Activated CD8-positive, alpha-beta memory T cell treated with anti-CD3 and anti-CD28 coated beads, Interleukin-2, amount 50 U/mL, for 48 hours (primary cell): ENCODE measurements at places on chromosomes 13 and 19.

GRCh38 chr19:14577264-14577663 lies 5.4 kb upstream of the NDUFB7 start:
- no peak for DNase-seq

GRCh38 chr13:50419896-50420295 lies 404.7 kb downstream of the KCNRG start:
- no peak for DNase-seq

GRCh38 chr13:96850538-96851145 lies 143.6 kb downstream of the OXGR1 start:
- DNase-seq, result no peak

DNA sequence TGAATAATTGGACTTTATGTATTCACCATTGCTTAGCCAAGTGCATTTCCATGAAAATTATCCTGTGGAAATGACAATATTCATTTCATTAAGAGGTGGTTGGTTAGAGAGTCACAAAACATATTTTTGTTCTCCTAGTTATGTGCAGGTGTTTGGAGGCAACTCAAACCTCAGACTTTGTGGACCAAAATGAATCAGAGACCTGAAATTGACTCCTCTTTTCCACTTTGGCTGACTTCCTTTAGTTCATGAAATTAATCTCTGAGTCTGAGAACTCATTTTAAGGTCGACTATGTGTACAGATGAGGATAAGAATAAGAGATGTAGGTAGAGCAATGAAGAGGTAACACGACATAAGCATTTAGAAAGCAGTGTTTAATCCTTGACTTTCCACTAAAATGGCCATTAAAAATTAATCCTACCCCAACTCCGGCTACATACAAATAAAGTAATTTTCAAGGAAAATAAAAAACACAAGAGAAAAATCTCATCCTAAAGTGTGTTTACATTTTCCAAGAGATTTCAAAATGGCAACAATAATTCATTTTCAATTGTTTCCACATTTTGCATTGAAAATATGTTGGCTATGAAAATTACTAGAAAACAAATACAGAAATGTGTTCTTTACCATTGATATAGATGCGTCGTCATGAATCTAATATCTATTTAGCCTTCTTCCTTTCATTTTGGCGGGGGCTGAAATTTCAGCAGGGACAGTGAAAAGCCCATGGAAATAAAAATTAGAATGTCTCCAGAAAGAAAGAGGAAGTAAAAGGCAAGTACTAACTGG lies 185.4 kb upstream of the CSNK1A1L start:
- DNase-seq, result no peak

DNA sequence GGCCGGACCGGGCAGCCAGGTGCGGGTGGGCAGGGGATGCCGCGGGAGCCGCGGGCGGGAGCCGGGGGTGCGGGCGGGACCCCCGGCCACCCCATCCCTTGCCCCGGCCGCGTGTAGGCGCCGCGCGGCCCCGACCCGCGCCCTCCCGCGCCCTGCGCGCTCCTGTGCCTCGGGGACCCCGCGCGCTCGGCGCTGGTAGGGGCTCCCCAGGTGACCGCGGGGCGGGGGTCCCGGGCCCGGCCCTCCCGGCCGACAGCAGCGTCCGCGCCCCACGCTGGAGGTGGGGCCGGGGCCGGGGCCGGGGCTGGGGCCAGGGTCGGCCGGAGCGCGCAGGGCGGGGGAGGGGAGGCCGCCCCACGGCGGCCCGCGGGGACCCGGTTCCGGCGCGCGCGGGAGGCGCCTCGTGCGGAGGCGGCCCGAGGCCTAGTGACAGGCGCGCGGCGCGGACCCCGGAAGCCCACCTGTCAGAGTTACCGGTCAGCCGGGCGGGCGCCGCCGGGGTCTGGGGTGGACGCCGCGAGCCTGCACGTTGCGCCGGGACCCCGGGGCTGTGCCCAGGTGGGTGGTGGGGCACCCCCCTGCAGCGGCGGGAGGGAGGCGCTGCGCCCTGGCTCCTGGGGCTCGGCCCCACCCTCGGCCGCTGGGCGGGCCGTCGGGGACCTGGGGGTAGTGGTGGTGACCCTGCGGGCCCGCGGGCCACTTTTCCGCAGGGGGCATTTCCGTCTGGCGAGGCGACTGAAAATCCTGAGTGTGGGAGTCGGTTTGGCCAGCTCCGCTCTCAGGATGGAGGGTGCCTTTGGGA lies 518 bp downstream of the TFDP1 start:
- peak; percentile 70 for DNase-seq

- no peak for DNase-seq
Measured at GRCh38 chr13:89627996-89628395, 1719.5 kb upstream of the MIR17HG start.

GRCh38 chr13:108595436-108596274 lies 33.8 kb upstream of the MYO16 start:
- no peak for DNase-seq

GRCh38 chr19:41821003-41821735 lies 23.3 kb downstream of the LYPD4 start:
- peak; percentile 68 for DNase-seq

GRCh38 chr13:85261757-85262346 lies 537.4 kb downstream of the SLITRK6 start:
- no peak for DNase-seq

- peak; percentile 80 for DNase-seq
Measured at GRCh38 chr19:58009666-58010301, 7.2 kb upstream of the ZNF606 start.

DNA sequence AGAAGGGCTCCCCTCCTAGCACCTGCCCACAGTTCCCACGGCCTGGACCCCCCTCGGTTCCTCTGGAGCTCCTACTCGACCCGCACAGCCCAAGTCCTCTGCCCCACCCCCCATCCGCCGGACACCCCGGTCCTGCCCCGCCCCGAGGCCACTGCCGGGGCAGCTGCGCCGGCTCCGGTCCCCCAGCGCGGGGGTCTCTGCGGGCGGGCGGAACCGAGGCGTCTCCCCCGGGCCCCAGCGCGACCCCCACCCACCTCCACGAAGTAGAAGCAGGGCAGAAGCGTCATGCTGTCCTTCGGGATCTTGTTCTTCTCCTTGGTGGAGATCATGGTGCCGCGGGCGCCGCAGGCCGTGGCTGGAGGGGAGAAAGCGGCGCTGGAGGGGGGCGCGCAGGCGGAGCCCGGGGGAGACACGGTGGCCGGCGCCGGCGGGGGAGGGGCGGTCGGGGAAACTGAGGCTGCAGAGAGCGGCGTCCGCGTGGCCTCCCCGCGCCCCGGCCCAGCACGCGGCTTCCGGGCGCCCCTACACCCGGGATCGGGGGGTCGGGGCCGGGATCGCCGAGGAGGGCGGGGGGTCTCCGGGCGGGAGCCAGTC lies 427 bp downstream of the PLPPR3 start:
- no peak for DNase-seq

GRCh38 chr13:25447396-25447795 lies 75.6 kb downstream of the ATP8A2 start:
- no peak for DNase-seq

DNA sequence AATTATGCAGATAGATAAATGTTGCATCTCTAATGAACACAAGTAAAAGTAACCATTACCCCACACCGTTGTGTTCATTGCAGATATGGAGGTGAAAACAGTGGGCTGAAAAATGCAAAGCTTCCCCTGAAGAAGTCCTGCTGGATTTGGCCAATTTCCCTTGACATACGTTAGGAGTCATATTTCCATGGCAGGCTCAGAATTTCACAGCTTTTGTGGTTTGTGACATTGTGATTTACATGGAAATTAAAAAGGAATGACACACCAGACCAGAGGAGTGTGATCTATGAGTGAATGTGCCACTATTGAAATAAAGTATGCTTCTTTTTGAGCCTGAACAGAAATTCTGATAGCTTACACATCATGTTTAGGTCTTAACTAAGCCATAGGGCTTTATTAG lies 221.1 kb upstream of the TMTC4 start:
- no peak for DNase-seq

- DNase-seq, result no peak
Measured at GRCh38 chr13:57858376-57858775, 226.8 kb downstream of the PCDH17 start.

GRCh38 chr13:49498206-49498605 lies 2.5 kb downstream of the PHF11 start:
- no peak for DNase-seq

GRCh38 chr13:40186626-40187323 lies 479.7 kb downstream of the FOXO1 start:
- no peak for DNase-seq

GRCh38 chr19:42850981-42851717 lies 28.4 kb downstream of the PSG1 start:
- DNase-seq, result no peak

- no peak for DNase-seq
Measured at GRCh38 chr13:39540929-39541605, 61.9 kb downstream of the LHFPL6 start.

GRCh38 chr13:28623782-28624706 lies 34.9 kb upstream of the POMP start:
- DNase-seq, result no peak

DNA sequence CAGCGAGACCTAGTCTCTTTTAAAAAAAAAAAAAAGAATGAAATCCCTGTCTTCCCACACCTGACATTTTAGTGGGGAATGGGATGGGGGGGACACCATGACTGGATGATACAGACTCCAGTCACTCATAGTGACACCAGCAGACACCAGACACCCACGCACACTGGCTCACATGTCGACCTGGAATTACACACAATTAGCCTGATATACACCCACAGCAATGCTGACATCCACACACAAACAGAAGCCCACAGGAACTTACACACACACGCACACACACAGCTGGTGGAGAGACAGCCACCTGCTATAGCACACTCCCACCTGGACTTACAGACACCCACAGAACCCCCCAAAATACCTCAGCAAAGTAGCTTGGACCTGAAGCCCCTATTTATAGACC lies 8.3 kb upstream of the NANOS3 start:
- no peak for DNase-seq

DNA sequence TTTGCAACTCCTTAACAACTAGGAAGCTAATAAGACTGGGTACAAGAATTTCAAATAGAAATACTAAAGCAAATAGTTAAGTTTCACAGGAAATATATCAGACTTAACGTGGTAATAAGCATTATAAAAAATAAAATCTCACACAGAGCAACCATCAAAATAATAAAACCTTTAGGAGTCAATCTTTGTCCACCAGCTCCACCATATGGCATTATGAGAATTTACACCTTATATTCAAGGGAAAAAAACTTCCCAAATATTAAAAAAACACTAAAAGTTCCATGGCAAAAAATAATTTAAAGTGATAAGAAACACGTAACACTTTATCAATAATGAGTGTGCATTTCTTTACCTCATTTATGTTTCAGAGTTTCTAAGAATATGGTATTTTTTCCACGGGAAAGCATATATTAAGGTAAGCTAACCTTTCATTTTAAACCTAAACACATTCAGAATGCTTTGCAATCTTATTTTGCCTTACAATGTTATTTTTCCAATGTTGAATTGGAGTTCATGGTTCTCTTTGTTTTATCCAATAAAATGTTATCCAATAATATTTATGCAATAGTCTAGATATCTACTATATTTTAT lies 423.2 kb upstream of the SGCG start:
- no peak for DNase-seq

DNA sequence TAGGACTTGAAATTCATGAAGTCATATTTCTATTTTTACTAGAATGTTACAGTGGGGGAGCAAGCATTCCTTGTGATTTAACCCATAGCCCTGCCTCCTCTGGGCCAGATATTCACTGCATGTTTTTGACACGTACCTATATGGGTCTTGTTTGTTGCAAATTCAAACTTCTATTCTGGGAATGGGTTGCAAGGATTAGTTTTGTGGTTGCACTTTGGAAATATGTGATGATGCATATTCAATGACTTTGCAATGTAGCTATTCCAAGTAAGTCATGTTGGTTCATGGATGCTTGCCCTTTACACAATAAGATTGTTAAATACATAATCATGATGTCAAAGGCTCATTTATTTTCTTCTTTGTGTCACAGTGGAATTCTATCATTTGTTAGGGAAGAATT lies 440.8 kb downstream of the TDRD3 start:
- DNase-seq, result no peak

DNA sequence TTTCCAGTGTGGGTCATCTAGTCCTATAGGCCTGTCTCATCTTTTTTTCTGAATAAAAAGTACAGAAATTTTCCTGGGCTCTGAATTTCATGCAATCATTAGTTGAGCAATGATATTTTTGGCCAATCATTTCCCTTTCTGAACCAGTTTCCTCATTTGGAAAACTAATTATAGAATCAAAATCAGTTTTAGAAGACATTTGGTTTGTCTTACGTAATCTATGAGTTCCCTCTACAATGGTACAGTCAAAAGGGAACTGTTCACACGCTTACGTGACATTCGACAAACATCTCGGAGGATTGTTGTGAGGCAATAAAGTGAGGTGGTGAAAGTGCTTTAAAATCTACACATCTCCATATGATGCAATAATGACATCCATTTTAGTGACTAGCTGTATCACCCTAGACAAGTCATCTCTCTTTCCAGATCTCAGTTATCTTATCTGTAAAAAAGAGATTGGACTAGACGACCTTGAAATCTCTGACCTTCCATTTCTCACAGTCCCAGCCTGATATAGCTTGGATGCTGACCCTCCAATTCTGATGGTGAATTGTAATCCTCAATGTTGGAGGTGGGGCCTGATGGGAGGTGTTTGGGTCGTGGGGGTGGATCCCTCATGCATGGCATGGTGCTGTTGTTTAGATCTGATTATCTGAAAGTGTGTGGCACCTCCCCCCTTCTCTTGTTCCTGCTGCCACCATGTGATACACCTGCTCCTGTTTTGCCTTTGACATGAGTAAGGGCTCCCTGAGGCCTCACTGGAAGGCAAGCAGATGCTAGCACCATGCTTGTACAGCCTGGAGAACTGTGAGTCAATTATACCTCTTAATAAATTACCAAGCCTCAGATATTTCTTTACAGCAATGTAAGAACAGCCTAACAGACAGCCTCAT lies 26.7 kb downstream of the FLT1 start:
- no peak for DNase-seq

GRCh38 chr13:102401766-102402165 lies at the start of gene FGF14:
FGF14 (minus strand) TSS chr13:102402048.
- no peak for DNase-seq
